ENCODE measurements at places on chromosomes 4 and X. TPM values are rescaled to one million over a fixed set of nuclear protein-coding genes. Genes with fewer than 3 reads are reported as not detected.

GRCh38 chr4:912548-913279, 19.4 kb downstream of the GAK start:
- no peak overlapping the region for H3K4me3 ChIP-seq
- peaks cover 15% of the 10 kb centered on the region for H3K4me1 ChIP-seq
- H3K27ac ChIP-seq, result no peak overlapping the region
- DNase-seq, result no peak
- peaks cover 4% of the 10 kb centered on the region for H3K36me3 ChIP-seq

- no peaks in the 10 kb centered on the region for H3K36me3 ChIP-seq
- H3K4me3 ChIP-seq, result no peak overlapping the region
- no peak overlapping the region for H3K27ac ChIP-seq
- no peaks in the 10 kb centered on the region for H3K4me1 ChIP-seq
Measured at GRCh38 chrX:133645977-133646718, 230.9 kb upstream of the GPC4 start.

NAT8L gene
- total RNA-seq, result 0.12 TPM

DNA sequence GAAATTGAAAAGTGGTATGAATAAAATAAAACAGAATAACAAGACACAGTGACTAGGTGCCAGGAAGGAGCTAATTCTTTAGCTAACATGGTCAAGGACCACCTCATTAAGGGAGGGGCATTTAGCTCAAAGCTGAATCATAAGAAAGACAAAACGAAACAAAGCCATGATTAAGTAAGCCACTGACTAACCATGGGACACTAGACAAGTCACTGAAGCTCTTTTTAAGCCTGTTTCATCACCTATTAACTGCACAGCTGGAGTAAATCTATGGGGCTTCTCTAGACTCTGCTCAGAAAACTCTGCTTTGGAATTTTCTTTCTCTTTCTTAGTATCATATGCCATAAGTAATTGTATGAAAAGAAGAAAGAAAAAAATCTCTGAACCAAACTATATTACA, 49.8 kb upstream of the C1QTNF7 start:
- H3K36me3 ChIP-seq, result no peaks in the 10 kb centered on the region
- no peak for DNase-seq
- no peak overlapping the region for H3K27ac ChIP-seq
- no peaks in the 10 kb centered on the region for H3K4me1 ChIP-seq
- no peaks in the 10 kb centered on the region for H3K27me3 ChIP-seq
- no peak overlapping the region for H3K4me3 ChIP-seq

GRCh38 chr4:48340276-48340964, 909 bp upstream of the SLAIN2 start:
- DNase-seq, result no peak
- H3K27me3 ChIP-seq, result no peaks in the 10 kb centered on the region
- peak overlapping the region; percentile 75 for H3K4me3 ChIP-seq

GRCh38 chr4:146049802-146050201, 111.2 kb upstream of the ZNF827 start:
- no peak overlapping the region for H3K27ac ChIP-seq
- no peaks in the 10 kb centered on the region for H3K27me3 ChIP-seq
- no peaks in the 10 kb centered on the region for H3K4me1 ChIP-seq
- DNase-seq, result no peak
- no peak overlapping the region for H3K4me3 ChIP-seq

GRCh38 chrX:7252013-7252610, 104.2 kb upstream of the PUDP start:
- no peaks in the 10 kb centered on the region for H3K27me3 ChIP-seq
- H3K27ac ChIP-seq, result no peak overlapping the region
- DNase-seq, result no peak
- H3K4me3 ChIP-seq, result no peak overlapping the region
- no peaks in the 10 kb centered on the region for H3K4me1 ChIP-seq

ITIH6 gene
- total RNA-seq, result not detected

DNA sequence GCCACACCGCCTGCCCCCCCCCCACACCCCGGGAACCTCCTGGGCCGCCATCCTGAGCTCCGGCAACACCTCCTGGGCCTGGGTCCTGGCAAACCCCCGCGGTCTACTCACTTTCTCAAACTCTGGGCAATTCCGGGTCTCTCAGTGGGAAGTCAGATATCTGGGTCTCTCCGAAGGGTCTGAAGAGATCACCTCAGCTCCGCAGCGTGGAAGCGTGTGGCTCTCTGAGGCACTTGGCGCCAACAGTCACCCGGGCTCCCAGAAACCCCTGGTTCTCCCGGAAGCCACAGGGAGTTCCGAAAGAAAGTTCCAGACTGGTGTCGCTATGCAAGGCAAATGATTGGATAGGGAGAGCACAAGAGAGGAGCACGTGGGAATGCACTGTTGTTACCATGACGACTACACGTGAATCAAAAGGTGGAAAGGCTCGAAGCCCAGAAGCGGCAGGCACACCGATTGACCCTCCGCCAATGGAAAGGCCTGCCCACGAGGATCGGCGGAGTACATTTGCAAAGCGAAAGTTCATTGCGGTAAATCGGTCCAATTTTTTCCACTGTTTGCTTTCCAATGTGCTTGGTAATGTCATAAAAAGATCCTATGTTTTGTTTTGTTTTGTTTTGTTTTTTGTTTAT, at the start of gene PNMA6E:
PNMA6E (minus strand) TSS at position 218 of the 632 bp plus-strand sequence. CDS start 2,501 bp downstream, outside the sequence.
- H3K4me1 ChIP-seq, result no peaks in the 10 kb centered on the region
- no peak within 1 kb of the TSS for H3K27ac ChIP-seq

- peaks cover 22% of the 10 kb centered on the region for H3K4me1 ChIP-seq
- H3K27ac ChIP-seq, result peak within 1 kb of the TSS; percentile 69
- peak; percentile 92 for DNase-seq
- H3K4me3 ChIP-seq, result peak within 1 kb of the TSS; percentile 72
- H3K36me3 ChIP-seq, result no peaks in the 10 kb centered on the region
Measured at GRCh38 chrX:154409222-154409871, at the start of gene DNASE1L1. TSS of gene DNASE1L1 (minus strand) at chrX:154409254. CDS start at chrX:154405568, 3,686 bp downstream.

NLRP2B gene
- total RNA-seq, result not detected

GRCh38 chr4:6938647-6939271, 29.1 kb downstream of the TBC1D14 start:
- H3K27ac ChIP-seq, result no peak overlapping the region
- peaks cover 21% of the 10 kb centered on the region for H3K4me1 ChIP-seq
- no peaks in the 10 kb centered on the region for H3K36me3 ChIP-seq
